ENCODE measurements at places on chromosomes 3 and 15.

DNA sequence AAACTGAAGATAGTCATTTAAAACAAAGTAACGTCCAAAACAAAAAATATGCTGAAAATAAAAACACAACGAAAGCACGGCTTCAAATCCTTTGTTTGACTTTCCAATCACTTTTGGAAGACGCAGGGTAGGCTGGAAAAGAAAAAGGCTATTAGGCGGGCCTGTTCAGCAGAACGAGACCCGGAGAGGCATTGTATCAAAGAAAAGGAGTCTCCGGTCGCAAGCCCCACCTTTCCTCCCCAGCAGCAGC, 691 bp downstream of the SENP7 start:
- no peak for DNase-seq

DNA sequence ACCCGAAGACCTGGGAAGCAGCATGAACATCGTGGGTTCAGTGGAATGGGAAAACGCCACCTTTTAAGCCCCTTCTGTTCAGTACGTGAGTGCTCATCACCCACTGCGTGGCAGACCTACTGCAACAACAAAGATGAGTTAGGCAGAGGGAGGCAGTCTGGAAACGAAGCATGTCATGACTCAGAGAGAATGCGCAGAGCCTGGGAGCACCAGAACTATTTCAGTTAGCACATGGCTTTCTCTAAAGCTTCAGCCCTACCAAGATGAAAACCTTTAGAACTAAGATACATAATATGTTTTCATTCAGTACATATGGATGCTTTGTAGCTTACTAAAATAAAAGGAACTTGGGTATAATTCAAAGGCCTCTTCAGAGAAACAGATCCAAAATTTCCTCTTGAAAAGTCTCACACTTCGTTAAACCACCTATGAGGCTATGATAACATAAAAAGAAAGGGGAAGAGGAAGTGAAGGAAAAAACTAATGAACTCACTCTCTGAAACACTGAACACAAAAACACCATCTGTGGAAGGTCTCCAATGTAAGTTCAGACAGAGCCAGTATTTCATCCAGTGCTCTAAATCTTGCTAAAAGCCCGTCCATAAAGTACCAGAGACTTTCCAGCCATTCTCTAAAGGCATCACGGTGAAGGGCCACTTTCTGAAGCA, 140.1 kb downstream of the OCA2 start:
- DNase-seq: no peak

GRCh38 chr3:143083781-143084180, 35.8 kb upstream of the CHST2 start:
- DNase-seq: no peak

DNA sequence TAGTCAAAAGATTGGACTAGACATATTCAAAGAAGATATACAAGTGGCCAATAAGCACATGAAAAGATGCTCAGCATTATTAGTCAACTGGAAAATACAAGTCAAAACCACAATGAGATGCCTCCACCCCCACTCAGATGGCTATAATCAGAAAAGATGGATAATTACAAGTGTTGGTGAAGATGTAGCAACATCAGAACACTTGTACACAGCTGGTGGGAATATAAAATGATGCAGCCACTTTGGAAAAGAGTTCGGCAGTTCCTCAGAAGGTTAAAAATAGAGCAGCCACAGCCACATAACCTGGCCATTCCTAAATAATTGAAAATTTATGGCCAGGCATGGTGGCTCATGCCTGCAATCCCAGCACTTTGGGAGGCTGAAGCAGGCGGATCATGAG, 38.4 kb downstream of the HEG1 start:
- DNase-seq: no peak
